ENCODE measurements at places on chromosomes 1 and 21.

DNA sequence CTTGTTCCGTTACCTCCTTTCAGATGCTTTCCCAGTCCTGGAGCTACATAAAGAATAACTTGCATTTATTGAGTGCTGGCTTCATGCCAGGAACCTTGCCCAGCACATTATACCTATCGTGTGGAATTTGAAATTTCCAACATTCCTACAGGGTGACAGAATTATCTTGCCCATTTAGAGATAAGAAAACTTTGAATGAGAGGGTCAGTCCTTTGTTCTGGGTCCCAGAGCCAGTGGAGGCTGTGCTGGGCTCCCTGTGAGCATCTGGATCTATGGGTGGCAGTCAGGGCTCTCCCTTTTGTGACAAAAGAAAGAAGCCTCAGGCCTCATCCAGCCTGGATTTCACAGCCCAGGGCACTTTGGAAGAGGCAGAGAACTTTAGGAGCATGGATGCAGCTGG is 3.2 kb downstream of the GSTM4 start:
- DNase-seq, result peak; percentile 60

GRCh38 chr1:8358897-8359616 is 41.1 kb downstream of the SLC45A1 start:
- DNase-seq, result no peak

GRCh38 chr1:98086796-98087441 is 166.1 kb upstream of the DPYD start:
- peak; percentile 99 for DNase-seq

GRCh38 chr1:94876362-94876761 is 50.5 kb downstream of the CNN3 start:
- DNase-seq, result no peak

DNA sequence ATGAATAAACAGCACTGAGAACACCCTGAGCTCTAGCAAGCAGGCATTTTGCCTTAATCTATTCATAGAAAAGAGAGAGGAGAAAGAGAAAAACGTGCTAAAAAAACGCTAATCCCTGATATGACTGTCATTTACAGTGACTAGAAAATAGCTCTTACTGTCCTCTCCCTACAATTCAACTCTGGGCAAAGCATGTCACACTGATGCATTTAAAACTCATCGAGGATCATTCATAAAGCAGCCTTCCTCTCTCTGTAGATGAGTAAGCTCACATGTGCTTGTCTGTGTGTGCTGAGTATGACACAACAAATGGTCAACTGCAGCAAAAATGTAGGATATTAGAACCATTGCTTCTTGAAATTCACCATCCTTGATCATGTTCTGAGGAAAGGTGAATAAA is 109.0 kb downstream of the SGIP1 start:
- peak; percentile 23 for DNase-seq

- no peak for DNase-seq
Observed at GRCh38 chr1:215406927-215407326, 160.2 kb upstream of the KCTD3 start.

- DNase-seq, result peak; percentile 48
Observed at GRCh38 chr1:181503171-181503810, 20.0 kb downstream of the CACNA1E start.

DNA sequence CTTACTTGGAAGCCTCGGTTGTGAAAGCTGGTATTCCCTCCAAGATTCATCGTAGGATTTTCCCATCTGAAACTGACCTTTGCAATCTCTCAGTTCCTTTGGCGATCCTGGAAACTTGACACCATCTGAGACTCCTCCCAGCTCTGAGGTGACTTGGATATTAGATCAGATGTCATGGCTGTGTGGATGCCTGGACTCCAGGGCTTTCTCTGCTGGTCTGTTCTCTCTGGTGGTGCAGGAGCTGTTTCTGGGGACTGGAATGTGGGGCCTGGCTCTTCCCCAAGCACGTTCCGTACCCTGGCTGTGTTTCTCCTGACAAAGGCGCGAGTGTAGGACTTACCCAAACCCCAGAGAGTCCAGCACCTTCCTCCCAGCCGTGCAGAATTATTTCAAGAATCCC is 252.2 kb downstream of the RPS6KC1 start:
- DNase-seq, result no peak

GRCh38 chr1:206111271-206111927 is 5.8 kb downstream of the AVPR1B start:
- DNase-seq, result peak; percentile 51

DNA sequence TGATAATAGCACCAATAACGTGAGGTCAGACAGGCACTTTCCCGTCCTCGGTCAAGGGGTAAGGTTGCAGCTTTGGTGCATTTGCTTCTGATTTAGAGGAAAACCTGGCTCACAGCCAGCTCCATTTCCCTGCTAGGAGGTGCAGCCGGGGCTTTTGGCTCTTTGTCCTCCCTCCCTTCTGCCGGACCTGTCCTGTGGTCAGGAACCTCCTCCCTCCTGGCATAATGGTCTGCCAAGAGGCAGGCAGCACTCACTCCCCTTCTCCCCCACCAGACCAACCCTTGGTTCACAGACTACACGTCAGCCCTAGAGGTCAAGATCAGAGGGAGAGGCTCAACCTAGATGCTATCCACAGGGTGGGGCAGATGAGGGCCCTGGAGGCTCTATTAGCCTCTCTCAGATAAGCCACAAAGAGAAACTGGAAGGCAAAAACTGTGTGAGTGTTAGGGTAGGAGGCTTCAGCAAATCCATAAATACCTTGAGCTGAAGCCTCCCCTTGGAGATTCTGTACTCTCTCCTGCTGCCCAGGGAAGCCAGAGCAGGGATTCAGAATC is 64.8 kb downstream of the PLXNA2 start:
- peak; percentile 23 for DNase-seq

All from kidney tubule cell (primary cell).